LNCaP clone FGC (cell line): ENCODE measurements at places on chromosomes 13 and 19.

DNA sequence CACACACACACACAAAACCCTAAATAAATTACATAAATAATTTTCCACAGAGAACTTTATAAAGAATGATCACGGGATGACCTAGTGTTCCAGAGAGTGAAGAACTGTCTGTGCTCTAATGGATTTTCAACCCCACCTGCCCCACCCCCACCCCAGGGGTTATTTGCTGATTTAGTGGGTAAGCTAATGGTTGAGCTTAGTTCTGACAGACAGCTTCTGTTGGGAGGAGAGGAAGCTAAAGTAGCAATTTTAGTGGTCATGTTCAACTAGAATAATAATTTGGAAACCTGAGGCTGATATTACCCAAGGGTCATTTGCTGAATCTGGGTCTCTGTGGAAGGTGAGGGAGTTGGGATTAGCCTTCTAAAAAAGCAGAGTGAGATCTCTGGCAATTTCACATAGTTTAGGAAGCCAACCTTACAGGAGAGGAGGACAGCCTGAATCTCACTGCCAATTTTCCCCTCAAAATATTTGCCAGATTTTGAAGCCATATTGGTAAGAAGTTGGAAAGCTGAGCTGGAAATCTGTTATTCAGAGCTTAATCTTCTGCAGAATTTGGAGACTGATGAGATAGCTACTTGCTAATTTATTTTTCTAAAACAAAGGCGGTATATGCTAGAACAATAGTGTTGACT, 68.7 kb downstream of the POSTN start:
- DNase-seq = no peak

DNA sequence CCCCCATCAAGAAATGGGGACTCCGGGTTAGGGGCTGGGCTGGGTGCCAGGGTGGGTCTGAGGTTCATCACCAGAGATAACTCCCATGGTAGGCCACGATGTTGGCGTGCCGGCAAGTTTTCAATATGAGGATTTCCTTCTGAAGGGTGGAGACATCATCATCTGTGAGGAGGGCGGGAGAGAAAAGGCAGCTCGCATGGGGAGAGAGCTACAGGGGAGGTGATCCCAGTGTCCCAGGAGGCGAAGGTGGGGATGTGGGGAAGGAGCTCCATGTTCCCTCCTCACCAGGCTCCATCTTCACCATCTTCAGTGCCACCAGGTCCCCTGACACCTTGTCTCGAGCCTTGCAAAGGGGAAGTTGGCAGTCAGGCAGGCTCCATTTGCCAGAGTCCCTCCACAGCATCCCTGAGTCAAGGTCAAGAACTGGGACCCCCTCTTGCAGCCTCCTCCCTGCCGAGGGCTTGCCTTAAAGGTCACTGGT, 430 bp downstream of the MAP4K1 start:
- DNase-seq = no peak

GRCh38 chr13:87057807-87058520, 613.2 kb upstream of the SLITRK5 start:
- DNase-seq = no peak

DNA sequence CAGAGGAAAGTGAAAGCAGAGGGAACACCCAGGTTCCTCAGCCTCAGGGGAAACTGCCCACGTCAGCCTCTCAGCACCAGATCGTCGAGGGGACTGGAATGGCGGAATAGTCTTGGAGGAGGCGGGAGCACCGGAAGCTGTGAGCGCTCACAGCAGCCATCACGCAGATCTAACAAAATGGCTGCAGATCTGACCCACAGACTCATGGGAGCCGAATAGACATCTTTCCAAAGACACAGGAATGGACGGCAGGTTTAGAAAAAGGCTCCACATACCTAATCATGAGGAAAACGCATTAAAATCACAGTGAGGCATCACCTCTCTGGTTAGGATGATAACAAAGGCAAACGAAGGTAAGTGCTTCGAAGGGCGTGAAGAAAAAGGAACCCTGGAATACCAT, 11.8 kb upstream of the LILRA2 start:
- DNase-seq = no peak

GRCh38 chr13:49608651-49609331, 19.5 kb upstream of the ARL11 start:
- DNase-seq = no peak

GRCh38 chr13:96819375-96819774, 174.9 kb downstream of the OXGR1 start:
- no peak for DNase-seq

DNA sequence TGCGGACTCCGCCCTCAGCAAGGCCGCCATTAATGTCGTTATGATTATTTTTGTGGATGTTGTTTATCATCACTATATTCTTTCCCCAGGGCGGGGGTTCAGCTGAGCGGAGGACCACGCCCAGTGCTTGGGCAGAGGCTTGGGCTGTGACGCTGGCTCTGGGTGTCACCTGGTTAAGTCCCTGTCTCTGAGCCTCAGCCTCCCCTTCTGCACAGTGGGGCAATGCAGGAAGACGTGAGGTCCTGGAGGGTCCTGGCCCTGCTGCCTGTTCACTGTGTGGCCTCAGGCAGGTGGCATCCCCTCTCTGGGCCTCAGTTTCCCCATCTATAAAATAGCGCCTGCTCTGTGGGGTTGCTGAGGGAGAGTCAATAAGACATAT, 32.5 kb downstream of the NFIC start:
- no peak for DNase-seq

DNA sequence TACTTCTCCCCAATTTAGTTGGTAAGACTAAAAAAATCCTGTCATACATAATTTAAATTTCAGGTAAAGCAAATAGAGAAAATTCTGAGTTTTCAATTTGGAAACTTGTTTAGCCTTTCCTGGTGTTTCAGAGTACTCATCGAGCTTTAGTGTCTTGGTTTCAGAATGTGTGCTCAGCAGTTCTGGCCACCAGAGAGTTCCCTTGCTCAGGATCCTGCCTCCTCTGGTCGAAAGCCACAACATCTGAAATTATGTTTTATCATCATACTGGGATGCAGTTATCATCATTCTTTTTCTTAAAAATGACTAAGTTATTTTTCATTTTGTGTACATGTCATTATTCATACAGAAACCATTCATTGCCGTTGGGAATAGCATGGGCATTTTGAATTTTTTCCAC, 263.2 kb upstream of the SPRY2 start:
- no peak for DNase-seq

DNA sequence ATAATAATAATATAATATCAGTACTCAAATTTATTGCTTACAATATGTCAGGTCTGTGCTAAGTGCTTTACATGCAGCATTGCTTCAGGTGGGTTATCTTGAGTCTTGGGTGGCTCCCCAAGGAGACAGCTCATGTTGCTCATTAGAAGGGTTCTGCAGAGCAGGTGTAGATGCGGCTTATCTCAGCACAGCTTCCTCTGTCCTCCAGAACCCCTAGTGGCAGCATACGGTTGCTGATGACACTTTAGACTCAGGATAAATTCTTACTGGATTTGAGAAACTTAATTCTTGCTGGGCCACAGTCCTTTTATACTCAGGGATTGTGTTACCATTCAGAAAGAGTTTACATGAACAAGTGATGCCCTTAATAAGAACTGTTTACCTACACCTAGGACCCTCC, 8.9 kb downstream of the COG3 start:
- DNase-seq = no peak

- DNase-seq = no peak
Measured at GRCh38 chr13:48400850-48401291, 12.0 kb downstream of the LPAR6 start.

DNA sequence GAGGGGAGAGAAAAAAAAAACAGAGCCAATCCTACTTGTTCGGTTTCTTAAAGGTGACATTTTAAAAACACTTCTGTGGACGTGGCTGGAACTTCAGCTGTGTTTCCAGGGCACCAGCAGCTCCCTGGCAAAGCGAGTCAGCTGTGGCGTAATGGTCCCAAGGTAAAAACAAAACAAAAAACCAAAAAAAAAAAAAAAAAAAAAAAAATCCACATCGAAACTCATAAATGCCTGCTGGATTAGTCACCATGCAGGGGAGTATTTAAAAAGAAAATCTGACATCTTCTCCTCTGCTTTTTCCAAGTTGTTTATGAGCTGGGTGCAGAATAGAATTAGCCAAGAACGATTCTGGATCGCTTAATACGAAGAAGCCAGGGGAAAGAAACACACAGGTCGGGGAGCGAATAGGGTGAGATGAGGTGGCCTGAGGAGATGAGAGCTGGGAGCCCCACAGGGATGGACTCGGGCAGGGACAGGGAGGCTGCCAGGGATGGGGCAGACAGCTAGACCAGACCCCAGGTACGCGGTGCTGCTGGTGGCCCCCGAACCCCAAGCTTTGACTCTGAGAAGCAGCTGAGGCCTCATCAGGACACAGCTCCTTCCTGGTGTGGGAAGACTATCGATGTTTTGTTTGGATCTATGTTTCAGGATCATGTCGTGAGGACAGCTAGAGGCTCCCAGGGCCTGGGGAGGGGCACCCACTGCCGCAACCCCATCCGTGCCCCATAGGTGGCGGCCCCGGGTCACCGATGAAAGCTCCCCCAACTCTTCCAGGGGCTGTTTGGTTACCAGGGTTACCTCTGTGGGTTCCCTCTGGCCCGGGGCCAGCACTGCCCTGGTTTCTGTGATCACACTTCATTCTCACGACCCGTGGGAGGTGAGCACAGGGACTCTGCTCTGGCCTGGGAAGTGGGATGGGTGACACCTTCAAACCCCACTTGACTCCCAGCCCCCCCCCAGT, 3.1 kb upstream of the CTXN1 start:
- no peak for DNase-seq

DNA sequence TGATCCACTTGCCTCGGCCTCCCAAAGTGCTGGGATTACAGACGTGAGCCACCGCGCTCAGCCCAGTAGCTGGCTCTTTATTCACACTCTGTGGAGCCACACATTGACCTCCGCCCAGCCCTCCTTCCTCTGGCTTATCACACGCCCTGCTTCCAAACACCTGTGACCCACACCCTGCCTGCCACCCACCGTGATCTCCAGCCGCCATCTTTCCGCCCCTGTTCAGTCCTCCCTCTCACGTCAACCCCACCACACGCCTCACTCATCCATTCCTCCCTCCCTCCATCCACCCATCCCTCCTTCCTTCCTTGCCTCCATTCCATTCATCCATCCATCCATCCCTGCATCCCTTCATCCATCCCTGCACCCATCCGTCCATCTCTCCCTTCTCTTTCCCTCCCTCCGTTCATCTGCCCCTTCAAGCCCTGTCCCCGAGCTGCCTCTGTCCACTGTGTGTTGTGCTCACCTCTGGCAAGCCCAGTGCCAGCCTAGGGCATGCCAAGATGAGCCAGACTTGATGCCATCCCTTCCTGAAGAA, 17.6 kb downstream of the ZNF296 start:
- no peak for DNase-seq

DNA sequence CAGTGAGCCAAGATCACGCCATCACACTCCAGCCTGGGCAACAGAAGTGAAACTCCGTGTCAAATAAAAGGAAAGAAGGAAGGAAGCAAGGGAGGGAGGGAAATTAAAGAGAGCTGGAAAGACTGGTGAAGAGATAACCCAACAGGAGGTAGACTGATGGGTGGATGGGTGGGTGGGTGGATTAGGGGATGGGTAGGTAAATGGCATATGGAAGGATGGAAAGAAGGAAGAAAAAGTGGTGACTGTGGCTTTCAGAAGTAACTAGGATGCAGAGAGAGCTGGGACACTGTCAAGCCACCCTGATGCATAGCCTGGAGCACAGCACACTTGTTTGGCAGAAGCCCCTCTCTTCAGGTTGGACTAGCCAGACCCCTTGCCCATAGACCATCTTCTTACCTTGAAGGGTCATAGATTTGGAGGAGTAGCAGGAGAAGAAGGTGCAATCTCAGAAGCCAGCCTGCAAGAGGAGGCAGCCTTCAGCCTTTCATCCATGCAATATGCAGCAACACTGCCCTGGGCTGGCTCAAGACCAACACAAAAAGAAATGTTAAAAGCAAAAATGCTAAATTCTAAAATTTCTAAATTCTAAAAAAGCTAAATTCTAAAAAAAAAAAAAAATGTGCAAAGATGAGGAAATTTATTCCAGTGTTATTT, 5.1 kb downstream of the IQCN start:
- no peak for DNase-seq

GRCh38 chr13:87459419-87459818, 211.8 kb upstream of the SLITRK5 start:
- DNase-seq = no peak

GRCh38 chr19:13978351-13979243, 26.3 kb downstream of the DCAF15 start:
- DNase-seq = no peak

DNA sequence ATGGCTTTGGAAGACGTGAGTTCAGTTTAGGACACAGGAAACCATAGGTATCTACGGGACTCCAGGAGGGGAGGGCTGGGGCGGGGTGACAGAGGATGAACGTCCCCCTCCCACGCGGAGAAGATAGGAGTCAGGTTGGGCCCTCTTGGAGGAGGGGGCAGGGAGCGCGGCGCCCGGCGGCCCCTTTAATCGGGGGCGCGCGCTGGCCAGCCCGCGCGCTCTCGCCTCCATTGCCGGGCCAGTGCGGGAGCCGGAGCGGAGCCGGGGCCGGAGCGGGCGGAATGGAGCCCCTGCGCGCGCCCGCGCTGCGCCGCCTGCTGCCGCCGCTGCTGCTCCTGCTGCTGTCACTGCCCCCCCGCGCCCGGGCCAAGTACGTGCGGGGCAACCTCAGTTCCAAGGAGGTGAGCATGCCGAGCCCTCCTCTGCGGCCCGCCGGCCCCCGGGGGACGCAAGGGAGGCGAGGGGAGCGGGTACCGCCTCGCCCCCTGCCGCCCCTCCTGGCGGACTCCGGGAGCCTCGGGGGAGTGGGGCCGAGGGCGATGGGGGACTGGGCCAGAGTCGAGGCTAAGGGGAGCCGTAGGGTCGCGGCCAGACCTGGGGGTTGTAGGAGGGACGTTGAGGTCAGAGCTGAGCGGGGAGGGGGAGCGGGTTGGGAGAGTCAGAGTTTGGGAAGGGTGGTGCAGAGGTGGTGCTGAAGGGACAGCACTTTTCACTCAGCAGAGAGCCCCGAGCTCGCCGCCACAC, at the start of gene TMEM145:
TMEM145 (plus strand) TSS at position 214 of the 744 bp plus-strand sequence; CDS start at position 282, 68 bp downstream.
- no peak for DNase-seq

DNA sequence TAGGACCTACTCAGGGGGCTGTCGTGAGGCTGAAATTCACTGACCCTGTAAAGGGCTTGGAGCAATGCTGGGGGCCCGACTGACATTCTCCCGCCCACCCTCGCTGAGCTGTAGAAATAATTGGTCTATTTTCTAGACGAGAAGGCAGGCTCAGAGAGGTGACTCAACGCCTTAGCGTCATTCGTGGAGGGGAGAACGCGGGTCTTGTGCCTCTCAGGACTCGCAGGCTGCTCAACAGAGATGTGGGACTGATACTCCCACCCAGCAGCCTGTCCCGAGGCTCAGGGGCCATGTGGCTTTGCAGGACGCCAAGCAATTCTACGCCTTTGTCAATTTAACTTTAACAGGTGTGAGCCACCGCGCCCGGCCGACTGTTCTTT, 23.6 kb upstream of the ASPDH start:
- DNase-seq = no peak

DNA sequence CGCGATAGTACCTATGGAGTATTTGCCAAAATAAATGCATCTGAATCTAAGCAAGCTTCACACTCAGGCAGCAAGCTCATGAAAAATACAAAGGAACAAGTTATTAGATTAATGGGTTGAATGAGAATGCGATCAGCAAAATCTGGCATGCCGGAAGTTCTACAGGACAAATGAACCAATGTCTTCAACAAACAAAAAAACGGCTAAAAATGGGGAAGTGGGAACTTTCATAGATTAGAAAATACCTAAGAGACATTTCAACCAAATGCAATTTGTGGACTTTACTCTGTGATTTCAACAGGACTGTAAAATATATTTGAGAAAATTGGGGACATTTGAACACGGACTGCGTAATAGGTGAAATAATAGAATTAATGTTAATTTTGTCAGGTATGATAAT, 22.4 kb upstream of the RNASEH2B start:
- no peak for DNase-seq

- DNase-seq = no peak
Measured at GRCh38 chr13:80386002-80386401, 45.1 kb upstream of the SPRY2 start.

GRCh38 chr13:86825410-86825809, 845.8 kb upstream of the SLITRK5 start:
- peak; percentile 14 for DNase-seq
